ENCODE measurements at places on chromosomes 6 and 20. TPM values are rescaled to one million over a fixed set of nuclear protein-coding genes. Genes with fewer than 3 reads are reported as not detected.

DNA sequence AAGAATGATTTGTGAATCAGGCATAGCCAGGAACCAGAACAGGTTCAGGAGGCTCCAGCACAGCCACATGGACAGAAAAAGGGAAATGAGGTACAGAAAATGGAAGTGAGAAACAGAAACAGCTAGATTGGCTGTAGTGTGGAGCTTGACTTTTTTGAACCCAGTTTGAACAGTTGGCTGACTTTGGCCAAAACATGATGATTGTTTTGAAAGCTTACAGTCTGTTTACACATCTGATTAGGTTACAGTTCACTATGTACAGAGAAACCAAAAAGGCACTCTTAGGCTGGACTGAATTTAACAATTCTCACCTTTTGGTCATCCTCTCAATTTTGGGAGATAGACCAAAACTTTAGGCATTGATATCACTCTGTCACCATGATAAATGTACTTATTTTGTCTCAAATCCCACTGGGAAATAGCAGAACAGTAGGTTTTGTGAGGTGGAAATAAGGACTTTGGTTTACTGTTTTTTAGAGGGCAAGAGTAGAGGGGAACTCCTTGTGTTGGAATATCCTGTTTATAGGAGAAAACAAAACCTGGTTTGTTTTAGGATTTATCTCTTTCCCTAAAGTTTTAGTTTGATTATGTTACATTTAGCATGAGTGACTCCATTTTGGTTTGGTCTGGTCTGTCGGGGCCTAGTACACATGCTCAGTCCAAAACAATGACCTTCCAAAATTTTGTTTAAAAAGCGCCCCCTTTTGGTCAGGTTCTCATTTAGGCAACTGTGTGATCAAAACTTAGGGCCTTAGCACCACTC, 123.1 kb downstream of the OLIG3 start:
- no peak for DNase-seq

DNA sequence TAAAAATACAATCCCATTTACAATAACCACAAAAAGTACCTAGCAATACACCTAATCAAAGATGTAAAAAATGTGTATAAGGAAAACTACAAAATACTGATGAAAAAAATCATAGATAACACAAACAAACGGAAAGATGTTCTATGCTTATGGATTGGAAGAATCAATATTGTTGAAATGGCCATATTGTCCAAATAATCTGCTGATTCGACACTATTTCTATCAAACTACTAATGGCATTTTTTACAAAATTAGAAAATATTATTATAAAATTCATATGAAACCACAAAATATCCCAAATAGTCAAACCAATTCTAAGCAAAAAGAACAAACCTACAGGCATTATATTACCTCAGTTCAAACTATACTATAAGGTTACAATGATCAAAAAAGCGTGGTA, 978.3 kb upstream of the MAP3K7 start:
- no peak for DNase-seq

GRCh38 chr6:164099269-164099865, 684.8 kb downstream of the QKI start:
- DNase-seq, result no peak

Gene TMC2
- polyA plus RNA-seq, result 0.15 TPM

GRCh38 chr6:19413323-19413722, 423.8 kb upstream of the ID4 start:
- no peak for DNase-seq

GRCh38 chr6:67863346-67863745, 771.7 kb upstream of the ADGRB3 start:
- no peak for DNase-seq

Gene SRSF3
- polyA plus RNA-seq, result 485 TPM

DNA sequence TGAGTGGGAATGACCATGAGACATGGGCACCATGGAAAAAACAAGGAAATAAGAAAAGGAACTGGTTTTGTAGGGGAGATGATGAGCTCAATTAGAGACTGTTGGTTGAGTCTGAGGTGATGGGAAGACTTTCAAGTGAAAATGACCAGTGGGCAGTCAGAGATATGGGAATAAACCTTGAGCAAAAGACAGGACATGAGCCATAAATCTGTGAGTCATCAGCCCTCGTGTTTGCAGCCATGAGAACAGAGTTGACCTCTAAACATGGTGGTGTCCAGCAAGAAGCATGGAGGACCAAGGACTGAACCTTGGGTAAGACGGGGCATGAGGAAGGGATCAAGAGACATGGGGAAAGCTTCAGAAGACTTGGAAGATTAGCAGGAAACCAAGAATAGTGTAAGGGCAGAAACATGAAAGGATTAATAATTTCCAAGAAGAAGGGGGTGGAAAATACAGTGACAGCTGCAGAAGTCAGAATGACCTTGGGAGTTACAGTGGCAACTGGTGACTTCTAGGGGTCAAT, 280.6 kb upstream of the PRDM1 start:
- no peak for DNase-seq

Gene MYH7B
- 1.6 TPM for polyA plus RNA-seq

DNA sequence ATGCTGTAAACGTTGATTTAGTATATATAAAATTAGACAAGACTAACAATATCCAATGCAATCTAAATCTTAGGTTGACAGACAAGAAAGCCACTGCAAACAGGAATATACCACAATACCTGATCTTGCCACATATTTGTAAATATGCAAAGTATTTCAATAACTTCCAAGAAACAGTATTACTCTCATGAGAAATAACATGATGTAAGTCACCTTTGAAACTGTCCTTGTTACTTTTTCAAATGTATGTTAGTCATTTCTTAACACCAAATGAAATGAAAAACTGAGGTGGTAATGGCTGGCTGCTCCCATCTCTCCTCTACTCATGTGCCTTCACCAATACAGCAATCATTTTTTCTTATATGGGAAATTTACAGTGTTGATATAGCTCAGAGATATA, 118.7 kb downstream of the ATG5 start:
- DNase-seq, result no peak

GRCh38 chr20:63265891-63266515, 6.6 kb upstream of the ARFGAP1 start:
- peak; percentile 54 for DNase-seq

DNA sequence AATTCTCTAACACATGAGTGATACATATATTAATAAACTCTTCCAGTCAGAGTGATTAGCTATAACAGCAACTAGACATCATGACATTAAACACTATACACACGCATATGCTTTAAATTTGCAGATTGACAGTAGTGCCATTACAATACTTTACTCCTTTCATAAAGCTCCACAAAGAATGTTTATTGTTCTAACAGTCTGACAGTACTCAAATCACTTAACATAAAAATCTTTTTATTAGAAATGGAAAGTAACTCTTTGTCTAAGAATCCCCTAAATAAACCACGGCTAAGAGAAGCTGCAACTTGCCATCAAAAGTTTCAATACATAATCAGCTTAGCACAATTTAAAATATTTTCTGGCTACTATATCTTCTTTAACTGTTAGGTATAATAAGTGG, 24.0 kb downstream of the SNX3 start:
- no peak for DNase-seq

DNA sequence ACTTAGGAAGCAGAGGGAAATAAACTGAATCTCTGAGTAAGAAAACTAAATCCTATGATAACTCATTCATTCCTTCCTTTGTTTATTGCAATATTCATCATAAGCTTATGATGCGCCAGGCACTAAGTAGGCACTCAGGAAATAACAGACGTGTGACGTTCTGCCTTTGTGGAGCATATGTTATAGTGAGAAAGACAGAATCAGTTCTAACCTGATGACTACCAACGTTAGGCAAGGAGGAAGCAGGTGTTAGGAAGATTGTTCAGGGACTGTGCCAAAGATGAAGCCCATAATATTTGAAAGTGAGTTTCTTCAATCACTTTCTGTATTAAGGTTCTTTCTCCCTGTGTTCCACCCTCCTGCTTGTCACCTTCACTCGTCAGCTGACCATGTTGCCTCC, 3.6 kb downstream of the HLA-DQA2 start:
- no peak for DNase-seq

DNA sequence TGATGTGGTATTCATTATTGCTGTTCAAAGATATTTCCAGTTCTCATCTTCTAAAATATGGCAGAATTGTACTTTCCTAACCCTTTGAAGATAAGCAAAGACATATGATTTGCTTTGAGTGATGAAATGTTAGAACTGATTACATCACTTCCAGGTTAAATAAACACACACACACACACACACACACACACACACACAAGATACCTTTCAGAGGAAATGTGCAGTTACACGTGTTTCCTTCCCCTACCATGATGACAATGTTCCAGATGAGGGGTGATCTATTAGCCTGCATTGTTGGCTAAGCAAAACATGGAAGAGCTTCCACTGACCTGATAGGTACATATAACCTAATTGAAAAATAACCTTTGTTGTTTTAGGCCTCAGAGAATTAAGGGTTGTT, 11.7 kb upstream of the FRK start:
- DNase-seq, result no peak

GRCh38 chr6:129104131-129104530, 221.2 kb downstream of the LAMA2 start:
- no peak for DNase-seq

Gene ETV7
- polyA plus RNA-seq, result not detected

Gene EMILIN3
- 2.4 TPM for polyA plus RNA-seq

DNA sequence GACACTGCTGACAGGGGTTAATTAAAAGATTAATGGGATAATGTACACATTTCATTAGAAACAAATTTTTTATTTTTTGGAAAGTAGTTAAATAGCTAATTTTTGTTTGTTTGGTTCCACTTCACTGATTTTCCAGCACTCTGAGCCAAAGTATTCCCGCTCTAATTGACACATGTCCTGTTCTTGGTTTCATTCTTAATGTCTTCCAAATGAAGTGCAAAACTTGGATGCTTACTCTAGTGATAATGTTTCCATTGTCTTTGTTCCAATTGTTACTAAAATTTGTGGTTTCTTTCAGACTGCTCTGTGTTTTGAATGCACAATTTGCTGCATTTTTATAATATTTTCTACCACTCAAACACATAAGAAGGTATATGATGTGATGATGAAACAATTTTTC, 794.3 kb downstream of the PHF3 start:
- peak; percentile 29 for DNase-seq

- DNase-seq, result no peak
Measured at GRCh38 chr20:51489611-51490010, 52.9 kb downstream of the NFATC2 start.

- DNase-seq, result no peak
Measured at GRCh38 chr6:6766230-6766905, 177.8 kb downstream of the LY86 start.

DNA sequence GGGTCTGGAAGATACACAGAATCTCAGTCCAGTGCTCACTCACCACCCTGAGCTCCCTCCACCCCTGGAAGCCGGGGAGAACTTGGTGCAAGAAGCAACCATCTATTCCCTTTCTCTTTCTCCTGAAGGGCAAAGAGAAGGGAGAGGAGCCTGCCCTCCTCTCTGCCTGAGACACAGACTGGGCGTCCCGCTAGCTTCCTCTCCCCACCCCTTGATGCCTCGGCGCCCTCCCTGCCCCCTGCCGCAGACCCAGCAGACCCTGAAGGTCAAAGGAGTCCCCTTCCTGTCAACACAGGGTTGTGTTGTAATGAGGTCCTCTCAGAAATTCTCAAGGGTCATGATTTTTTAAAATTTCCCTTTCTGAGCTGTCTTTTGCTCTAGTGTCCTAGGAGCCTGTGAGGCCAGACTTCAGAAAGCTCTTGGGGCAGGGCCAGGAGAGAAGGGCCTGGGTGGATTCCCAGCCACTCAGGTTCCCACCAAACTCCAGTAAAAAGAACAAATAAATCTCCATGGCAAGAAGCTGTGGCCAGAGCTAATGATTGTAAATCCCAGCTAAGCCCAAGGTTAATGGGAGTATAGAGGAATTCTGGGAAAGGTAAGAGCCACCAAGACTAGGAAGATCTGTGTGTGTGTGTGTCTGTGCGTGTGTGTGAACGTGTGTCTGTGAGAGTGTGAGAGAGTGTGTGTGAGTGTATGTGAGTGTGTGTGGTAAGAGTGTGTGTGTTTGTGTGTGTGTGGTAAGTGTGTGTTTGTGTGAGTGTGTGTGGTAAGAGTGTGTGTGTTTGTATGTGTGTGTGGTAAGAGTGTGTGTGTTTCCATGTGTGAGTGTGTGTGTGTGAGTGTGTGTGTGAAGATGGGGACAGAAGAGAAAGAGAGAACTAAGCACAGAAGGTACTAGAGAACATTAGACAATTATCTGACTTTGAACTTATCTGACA, 1.1 kb upstream of the JPH2 start:
- DNase-seq, result no peak

DNA sequence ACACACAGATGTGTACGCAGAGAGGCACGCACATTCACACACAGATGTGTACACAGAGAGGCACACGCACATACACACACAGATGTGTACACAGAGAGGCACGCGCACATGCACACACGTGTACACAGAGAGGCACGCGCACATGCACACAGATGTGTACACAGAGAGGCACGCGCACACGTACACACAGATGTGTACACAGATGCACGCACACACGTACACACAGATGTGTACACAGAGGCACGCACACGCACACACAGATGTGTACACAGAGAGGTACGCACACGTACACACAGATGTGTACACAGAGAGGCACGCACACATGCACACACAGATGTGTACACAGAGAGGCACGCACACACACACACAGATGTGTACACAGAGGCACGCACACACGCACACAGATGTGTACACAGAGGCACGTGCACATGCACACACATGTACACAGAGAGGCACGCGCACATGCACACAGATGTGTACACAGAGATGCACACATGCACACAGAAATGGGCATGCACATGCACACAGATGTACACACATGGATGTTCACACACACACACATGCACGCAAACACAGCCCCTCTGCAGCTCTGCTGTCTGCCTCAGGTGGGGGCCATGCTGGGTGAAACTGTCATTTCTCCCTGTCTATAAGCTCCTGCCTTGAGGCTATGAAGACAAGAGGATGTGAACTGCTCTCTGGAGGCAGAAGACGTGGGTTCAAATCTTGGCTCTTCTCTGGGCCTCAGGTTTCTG, 14.3 kb upstream of the MYT1 start:
- DNase-seq, result no peak

DNA sequence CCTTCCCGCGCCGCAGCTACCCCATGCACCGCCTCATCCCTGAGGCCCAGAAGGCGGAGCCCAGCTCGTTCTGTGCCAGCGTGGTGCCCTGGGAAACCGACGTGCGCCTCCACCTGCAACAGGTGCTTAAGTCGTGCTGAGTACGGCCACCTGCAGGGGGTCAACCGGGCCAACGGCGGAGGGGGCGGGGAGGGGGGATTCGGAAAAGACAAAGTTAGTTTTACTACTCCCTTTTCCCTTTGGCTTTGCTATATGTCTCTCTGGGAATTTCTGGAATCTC, 168.9 kb downstream of the CDK19 start:
- DNase-seq, result no peak

DNA sequence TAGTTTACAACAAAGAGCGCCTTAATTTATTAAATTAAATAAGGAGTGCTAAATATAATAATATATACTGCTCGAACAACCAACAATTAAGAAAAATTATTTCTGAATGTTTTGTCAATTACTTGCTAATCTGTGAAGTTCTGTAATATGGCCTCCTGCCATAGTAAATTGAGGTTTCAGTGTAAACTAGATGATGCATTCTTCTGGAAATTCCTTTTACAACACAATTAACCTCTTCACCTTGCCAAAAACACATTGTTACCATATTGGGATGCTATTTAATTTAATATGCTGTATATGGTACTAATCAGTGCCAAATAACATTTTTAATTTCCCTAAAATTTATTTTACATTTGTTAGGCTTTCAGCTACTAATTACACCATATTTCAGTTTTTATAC, 808.4 kb upstream of the CITED2 start:
- DNase-seq, result no peak

Data from left lung (tissue), 14 donors.